ENCODE measurements at places on chromosomes 6 and 20.

GRCh38 chr6:164101859-164102258 lies 687.3 kb downstream of the QKI start:
- no peak for DNase-seq

- no peak for DNase-seq
Measured at GRCh38 chr20:19786311-19786710, 28.3 kb downstream of the RIN2 start.

- DNase-seq, result no peak
Measured at GRCh38 chr6:137832110-137832509, 34.9 kb upstream of the TNFAIP3 start.

DNA sequence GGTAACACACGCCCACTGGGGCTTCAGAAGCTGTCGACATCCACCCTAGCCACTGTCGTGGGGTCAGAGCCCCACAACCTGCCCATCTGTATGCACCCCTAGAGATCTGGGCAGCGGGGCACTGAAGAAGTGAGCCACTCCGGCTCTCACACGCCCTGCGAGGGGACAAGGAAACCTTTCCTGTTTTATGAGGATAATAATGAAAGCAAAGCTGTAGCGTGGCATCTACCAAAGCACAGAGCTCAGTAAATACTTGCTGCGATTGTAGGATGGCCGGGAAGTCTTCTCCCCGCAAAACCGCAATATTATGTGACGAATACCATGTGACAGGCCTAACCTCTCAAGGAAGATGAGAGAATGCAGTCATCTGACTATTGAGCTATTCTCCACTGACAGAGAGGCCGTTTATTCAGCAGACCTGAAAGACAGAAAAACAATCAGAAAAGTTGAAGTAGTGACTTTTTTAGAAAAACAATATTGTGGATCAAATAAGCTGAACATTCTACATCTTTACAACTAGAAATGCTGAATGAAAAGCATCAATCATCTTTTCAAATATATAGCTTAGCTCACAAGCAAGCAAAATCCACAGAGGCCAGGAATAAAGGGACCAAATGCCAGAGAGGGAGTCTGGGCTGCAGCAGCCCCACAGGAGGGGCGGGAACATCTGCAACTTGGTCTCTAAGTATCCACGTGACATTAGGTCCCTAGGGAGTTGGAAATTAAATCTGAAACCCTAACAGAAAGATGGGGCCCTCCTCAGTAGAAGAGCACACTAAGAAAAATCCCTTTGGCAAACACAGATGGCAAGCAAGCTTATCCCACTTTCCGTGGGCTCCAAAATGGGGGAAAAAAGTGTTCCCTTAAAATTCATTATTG lies 207.8 kb downstream of the TTLL2 start:
- no peak for DNase-seq

- no peak for DNase-seq
Measured at GRCh38 chr6:45450831-45451230, 73.1 kb upstream of the SUPT3H start.

- no peak for DNase-seq
Measured at GRCh38 chr20:40254023-40254772, 434.8 kb downstream of the MAFB start.

GRCh38 chr6:14396392-14396791 lies 278.8 kb downstream of the CD83 start:
- DNase-seq, result no peak

- DNase-seq, result no peak
Measured at GRCh38 chr6:157954150-157955117, 27.2 kb upstream of the SYNJ2 start.

DNA sequence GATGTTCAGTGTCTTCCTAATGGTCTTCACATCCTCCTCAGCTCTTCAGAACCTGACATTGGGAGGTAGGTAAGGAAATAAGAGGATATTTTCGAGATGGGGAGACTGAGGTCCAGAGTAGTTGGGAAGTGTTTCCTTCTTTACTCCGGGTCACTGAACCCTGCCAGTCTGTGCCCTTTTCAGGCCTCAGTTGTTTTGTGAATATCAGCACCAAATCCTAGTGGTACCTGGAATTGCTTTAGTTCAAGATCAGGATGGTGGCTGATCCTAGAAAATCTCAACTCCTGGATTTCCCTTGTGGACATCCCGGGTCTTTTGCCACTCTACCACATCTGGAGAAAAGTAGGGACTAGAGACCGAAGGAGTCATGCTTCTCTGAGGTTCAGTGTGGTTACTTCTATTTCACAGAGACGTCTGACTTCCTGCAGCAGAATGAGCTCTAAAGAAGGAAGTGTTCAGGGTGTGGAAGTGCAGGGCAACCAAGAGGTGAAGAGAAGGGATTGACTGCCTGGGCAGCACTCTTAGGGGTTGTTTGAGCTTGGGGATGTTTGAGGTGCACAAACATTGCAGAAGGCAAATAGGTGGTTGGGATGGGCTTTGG lies 995 bp downstream of the STK4 start:
- DNase-seq, result no peak

DNA sequence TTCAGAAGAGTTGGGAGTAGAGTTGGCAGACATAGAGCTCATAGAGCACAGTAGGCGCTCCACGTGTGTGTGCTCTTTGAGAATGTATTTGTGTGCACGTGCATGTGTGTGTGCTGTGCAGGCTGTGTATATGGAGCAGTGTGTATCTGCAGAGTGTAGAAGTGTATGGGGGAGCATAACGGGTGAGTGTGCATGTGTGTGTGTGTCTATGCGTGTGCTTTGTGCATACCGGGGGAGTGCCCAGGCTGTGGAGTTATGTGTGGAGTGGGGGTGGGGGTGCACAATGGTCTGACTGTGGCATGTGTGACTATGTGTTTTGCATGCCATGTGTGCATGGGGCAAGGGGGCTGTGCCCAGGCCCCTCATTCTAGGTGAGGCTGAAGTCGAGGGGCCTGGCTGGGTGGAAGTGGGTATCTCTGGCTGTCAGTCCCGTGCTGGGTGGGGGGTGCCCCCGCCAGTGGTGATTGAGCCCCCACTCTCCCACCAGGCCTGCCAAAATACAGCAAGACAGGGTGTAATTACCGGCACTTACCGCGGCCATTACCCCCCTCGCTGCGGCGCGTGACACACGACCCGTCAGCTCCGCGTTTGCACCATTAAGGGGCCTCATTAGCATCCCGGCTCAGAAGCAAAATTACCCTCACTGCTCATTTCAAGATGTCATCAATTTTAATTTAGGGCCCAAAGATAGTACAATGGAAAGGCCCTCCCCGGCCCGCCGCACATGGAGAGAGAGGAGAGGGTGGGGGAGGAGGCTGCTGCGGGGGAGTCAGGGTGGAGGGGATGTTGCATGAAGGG lies 39.1 kb downstream of the MDFI start:
- DNase-seq, result no peak

DNA sequence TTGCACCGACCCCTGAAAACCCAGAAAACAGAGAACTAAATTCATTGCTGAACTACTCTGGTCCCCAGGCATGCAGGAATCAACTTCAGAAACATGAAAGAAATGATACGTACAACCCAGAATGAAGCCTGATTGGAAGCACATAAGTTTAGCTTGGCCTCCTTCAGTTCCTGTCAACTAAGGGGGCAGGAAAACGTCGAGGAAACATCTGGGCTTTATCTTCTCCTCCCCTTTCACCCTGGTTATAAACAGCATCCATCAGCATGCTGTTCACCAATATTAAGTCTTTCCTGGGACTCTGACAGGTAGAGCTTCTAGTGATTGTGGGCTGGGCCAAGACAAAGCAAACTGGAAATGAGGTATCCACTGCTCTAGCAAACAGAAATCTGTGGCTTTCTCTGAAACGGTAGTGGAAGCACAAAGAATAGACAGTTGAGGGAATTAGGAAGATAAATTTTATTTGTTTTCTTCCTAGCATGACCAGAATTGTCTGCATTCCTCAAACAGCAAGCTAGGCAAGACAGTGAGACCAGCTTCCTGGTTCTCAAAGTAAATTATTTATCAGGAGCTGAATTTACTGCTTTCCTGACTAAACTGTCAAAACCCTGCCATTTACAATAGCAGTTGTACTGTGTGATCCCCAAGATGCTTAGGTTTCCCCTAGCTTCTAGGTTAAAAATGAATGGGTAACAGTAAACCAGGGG lies 134.4 kb downstream of the PTPRT start:
- DNase-seq, result no peak

DNA sequence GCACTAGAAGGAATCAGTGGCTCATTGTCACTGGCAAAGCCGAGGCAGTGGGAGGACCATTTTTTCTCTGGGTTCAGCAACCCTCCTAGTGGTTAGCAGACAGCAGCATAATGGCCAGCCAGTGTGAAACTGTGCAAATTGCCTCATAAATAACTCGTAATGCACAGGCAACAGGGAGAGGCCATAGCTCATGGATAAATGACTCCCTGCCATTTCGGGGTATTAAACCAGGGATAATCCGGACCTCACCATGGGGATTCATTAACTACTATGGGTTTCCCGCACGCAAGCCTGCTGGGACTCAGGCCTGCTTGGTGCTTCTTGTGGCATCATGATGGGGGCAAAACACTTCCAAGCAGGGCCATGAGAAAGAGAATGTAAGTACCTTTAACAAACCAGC lies 158.2 kb upstream of the CHD6 start:
- DNase-seq, result no peak

DNA sequence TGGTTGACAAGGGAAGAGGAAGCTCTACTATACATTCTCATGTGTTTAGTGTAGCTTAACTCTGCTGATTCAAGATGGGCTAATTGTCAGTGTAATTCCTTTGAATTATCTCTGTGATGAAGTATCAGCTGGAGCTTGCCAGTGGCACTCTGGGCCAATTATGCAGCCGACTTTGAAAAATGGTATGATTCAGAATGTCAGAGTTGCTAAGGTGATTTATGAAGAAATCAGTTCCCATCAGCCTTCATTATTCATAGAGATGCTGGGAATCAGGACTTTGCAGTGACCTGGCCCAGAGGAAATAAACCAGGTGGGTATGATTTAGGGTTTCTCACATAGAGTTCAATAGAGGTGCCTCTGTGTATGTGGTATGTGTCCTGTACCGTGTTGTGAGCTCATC lies 33.4 kb downstream of the KCNS1 start:
- no peak for DNase-seq

DNA sequence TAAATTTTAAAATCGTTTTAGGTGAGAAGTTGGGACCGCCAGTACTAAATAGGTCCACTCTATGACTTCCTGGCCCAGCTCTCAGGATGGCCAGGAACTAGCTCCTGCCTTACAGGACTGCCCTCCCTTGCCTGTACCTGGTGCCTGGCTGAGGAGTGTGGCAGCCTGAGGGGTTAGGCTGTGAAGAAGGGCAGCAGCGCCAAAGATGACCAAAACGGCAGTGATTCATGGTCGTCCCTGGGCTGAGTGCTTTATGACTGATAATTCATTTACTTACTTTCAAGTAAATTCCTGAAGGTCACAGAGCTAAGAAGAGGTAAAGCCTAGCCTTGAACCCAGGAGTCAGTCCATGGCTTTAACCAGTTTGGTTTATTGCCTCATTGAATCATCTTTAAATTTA lies 22.1 kb downstream of the STK35 start:
- DNase-seq, result no peak

GRCh38 chr20:35772563-35773058 lies 796 bp downstream of the PHF20 start:
- DNase-seq, result no peak

- DNase-seq, result no peak
Measured at GRCh38 chr6:106460481-106460880, 100.0 kb downstream of the CRYBG1 start.

DNA sequence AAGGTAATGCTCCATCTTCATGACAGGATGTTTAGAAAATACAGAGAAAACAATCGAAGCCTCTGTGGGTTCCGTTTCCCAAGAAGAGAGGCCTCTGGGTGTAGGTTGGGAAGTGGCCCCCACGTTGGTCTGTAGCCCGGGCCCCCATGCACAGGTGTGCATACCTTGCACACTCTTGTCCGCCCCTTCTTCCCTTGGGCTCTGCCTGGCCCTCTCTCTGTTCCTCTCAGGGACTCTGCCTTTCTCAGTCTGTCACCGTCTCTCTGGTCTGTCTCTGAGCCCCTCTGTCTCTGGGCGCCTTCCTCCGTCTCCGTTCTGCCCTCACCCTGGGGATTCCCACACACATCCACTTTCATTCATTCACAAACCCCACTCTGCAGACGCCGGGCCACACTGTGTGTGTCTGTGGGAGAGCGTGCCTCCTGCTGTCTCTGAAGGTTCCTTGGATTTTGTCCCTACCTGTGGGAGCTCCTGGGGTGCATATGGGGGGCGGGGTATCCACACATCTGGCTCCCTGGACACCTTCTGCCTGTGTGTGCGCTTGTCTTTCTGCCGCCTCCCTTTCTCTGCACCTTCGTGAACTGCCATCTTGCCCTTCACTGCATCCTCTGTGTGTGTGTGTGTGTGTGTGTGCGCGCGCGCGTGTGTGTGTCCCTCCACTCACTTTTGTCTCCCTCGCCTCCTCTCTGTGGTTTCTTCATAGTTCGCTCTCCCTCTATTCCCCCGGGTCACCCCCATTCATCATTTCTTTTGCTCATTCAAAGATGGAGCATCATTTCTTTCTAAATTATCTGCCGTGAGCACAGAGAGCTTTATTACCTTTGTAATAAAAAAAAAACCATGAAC lies 75.3 kb downstream of the SRC start:
- DNase-seq, result no peak

GRCh38 chr20:59515013-59515905 lies 89.1 kb upstream of the PHACTR3 start:
- DNase-seq, result no peak

DNA sequence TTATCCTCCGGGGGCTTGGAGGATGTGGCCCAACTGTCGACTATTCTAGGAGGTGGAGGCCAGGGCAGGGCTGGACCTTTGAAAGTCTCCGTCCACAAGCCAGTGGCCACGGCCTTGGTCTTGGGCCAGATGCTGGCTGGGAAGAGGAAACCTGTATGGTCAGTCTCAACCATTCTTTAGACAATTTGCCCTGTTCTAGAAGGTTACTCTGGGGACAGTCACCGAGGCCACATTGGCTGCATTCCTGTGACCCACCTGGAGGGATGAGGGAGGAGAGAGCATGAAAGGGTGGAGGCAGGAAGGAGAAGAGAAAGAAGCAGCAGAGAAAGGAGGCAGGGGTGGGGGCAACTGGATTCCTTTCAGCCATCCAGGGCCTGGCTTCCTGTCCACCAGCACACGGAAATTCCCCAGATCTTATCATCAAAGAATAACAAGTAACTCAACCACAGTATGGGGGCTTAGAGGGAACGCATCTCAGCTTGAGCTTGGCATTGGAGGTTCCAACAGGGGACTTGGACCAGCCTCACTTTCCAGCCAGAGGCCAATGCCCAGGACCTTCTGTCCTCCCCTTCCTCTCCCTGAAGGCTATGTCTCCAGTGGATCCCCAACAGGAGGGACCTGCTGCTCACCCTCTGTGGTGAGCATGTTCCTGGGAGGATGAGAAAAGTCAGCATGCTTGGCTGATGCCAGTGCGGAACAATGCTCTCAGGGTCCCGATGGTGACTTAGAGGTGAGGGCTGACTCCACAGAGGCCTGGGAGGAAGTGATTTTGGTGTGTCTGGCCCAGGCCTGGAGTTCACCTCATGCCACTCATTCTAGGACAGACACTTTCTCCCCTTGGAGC lies 30.4 kb downstream of the TGM2 start:
- no peak for DNase-seq
